ENCODE measurements at places on chromosomes 3 and 15.

- H3K27ac ChIP-seq: no peak overlapping the region
- H3K4me3 ChIP-seq: no peak overlapping the region
- H3K4me1 ChIP-seq: peaks cover 4% of the 10 kb centered on the region
- H3K27me3 ChIP-seq: no peaks in the 10 kb centered on the region
- H3K36me3 ChIP-seq: no peaks in the 10 kb centered on the region
These were observed 35.7 kb downstream of the NGRN start for GRCh38 chr15:90300988-90301706.

DNA sequence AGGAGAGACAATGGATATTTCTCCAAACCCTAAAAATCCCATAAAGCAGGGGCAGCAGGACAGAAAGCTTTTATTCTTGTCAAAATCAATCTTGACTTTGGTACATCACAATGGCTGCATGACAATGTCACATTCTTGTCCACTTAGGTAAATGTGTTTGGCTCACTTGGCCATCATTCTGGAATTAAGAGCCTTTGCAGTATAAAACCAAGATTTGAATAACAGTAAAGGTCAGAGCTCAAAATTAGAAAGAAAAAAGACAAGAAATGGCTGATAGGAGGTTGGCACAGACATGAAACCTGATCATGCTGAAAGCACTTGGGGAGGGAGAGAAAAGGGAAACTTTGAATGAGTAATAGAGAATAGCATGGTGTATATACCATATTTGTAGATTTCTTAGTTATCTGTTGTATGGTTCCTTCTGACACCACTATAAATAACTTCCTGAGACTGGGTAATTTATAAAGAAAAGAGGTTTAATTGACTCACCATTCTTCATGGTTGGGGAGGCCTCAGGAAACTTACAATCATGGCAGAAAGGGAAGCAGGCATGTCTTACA is 158.5 kb upstream of the SGO1 start:
- H3K4me3 ChIP-seq: no peak overlapping the region
- H3K27ac ChIP-seq: no peak overlapping the region
- no peaks in the 10 kb centered on the region for H3K27me3 ChIP-seq

DNA sequence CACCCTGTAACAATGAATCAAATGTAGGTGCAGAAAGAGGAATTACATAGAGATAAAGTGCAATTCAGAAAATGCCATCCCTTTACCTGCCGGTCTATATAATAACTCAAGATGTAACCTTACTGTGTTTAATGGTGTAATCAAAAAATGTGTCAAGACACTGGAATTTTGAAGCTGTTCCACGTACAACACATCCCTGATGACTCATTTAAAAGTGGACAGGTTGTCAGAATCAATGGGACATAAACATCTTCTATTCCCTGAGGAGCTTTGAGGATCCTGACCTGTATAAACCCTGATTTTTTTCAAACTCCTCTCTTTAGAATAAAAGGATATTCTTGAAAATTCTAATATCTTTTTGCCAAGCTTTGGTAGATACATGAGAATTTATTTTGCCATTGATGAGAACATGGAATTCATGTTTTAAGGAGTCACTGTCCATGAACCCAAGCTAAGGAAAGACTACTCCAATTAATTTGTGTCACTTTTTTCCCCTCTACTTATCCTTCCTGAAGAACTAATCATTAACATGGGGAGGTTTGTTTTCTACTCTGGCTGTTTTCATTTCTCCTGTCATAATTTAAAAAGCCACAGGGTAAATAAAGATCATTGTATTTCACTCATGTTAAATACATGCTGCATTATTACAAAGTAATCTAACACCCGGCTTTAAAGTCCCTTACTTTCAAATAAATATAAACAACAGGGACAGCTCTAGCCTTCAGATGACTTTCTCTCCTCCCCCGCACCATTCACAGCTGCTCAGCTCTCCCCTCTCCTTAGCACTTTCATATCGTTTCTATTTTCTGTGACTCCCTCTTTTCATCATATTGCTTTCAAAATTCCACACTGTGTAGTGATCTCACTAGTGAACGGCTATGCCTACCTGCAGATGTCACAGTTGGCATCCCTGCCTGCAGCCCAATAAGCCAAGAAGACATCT is 138.3 kb downstream of the TAFA4 start:
- H3K27me3 ChIP-seq: no peaks in the 10 kb centered on the region
- H3K27ac ChIP-seq: no peak overlapping the region
- no peaks in the 10 kb centered on the region for H3K36me3 ChIP-seq
- no peaks in the 10 kb centered on the region for H3K4me1 ChIP-seq
- H3K4me3 ChIP-seq: no peak overlapping the region

DNA sequence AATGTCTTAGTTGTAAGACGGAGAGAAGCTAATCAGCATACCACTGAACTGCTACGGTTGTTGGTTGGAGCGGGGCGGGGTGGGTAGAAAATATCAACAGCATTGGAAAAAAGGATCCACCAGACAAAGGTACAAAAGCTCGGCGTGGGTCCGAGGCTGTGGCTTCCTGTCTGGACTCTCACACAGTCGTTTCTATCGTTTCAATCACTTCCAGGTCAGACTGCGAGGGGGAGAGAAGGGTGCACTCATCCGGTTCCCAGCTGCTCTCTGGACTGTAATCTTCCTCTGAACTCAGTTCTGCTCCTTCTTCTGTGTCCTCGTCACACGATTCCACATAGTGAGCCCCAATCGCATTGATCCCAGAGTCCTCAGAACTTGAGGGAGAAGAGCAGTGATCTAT is 70.0 kb downstream of the C3orf70 start:
- no peak overlapping the region for H3K27ac ChIP-seq
- H3K36me3 ChIP-seq: no peaks in the 10 kb centered on the region
- H3K27me3 ChIP-seq: no peaks in the 10 kb centered on the region
- no peaks in the 10 kb centered on the region for H3K4me1 ChIP-seq

- H3K4me3 ChIP-seq: no peak overlapping the region
- H3K27me3 ChIP-seq: peaks cover 22% of the 10 kb centered on the region
- no peaks in the 10 kb centered on the region for H3K36me3 ChIP-seq
These were observed 40.4 kb upstream of the SLC41A3 start for GRCh38 chr3:126124148-126124868.

GRCh38 chr3:146750196-146750595 is 145.1 kb upstream of the PLSCR5 start:
- H3K4me1 ChIP-seq: no peaks in the 10 kb centered on the region
- no peak for DNase-seq
- H3K27ac ChIP-seq: no peak overlapping the region
- H3K4me3 ChIP-seq: no peak overlapping the region

- no peak for DNase-seq
- no peaks in the 10 kb centered on the region for H3K4me1 ChIP-seq
- H3K36me3 ChIP-seq: no peaks in the 10 kb centered on the region
These were observed 106.5 kb downstream of the DLG1 start for GRCh38 chr3:197191897-197192296.

DNA sequence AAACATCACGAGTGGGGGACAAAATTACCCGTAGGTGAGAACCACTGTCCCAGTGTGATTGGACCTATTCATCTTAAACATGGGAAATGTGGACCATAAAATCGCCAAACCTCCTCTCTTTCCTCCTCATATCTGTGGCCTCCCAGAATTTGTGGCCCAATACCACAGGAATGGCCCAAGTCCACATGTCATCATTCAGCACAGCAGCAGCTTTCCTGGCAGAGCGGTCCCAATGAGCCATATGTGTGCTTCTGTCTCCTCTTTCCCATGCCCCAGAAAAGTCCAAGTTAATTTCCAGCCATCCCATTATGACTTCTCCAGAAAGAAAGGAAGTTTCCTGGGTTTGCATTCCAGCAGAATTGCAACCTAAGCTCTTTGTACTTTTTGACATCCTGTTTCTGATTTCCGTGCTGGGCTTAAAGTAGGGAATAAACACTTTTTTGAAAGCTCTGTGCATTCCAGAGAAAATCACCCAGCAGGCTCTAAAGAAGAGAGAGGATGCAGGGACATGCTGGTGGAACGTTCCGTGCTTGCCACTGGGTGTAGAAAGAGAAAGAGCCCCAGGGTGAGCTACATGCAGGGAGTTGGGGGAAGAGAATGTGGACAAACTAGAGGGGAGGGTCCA is 259.4 kb upstream of the PROK2 start:
- no peaks in the 10 kb centered on the region for H3K4me1 ChIP-seq
- no peak overlapping the region for H3K27ac ChIP-seq
- peaks cover 16% of the 10 kb centered on the region for H3K27me3 ChIP-seq
- no peak overlapping the region for H3K4me3 ChIP-seq

DNA sequence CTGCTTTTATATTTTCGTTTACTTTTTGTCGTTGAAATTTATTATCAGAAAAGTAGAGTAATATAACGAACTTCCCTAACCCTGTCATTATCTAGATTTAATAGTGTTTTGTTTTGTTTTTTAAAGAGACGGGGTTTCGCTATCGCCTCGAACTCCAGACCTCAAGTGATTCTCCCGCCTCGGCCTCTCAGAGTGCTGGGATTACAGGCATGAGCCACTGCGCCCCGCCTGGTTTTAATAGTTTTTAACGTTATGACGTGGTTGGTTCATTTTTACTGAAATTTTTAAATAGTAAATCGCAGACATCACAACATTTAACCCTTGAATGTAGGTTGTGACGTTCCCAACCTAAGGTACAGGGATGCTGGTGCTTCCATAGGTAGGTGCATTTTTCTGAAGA is 1.0 kb downstream of the NGRN start:
- no peak for DNase-seq
- peaks cover 53% of the 10 kb centered on the region for H3K4me1 ChIP-seq
- peak overlapping the region; percentile 96 for H3K27ac ChIP-seq

GRCh38 chr3:107414325-107414964 is 37.2 kb downstream of the CCDC54 start:
- H3K27me3 ChIP-seq: no peaks in the 10 kb centered on the region
- no peaks in the 10 kb centered on the region for H3K4me1 ChIP-seq
- H3K27ac ChIP-seq: no peak overlapping the region
- no peak for DNase-seq
- no peak overlapping the region for H3K4me3 ChIP-seq

GRCh38 chr3:117656391-117656790 is 946.8 kb downstream of the TUSC7 start:
- no peaks in the 10 kb centered on the region for H3K36me3 ChIP-seq
- DNase-seq: no peak
